Cerebellar cortex (tissue), 1 donor: ENCODE measurements at places on chromosomes 13 and 19.

GRCh38 chr13:90898811-90899210, 448.7 kb upstream of the MIR17HG start:
- no peak for DNase-seq

DNA sequence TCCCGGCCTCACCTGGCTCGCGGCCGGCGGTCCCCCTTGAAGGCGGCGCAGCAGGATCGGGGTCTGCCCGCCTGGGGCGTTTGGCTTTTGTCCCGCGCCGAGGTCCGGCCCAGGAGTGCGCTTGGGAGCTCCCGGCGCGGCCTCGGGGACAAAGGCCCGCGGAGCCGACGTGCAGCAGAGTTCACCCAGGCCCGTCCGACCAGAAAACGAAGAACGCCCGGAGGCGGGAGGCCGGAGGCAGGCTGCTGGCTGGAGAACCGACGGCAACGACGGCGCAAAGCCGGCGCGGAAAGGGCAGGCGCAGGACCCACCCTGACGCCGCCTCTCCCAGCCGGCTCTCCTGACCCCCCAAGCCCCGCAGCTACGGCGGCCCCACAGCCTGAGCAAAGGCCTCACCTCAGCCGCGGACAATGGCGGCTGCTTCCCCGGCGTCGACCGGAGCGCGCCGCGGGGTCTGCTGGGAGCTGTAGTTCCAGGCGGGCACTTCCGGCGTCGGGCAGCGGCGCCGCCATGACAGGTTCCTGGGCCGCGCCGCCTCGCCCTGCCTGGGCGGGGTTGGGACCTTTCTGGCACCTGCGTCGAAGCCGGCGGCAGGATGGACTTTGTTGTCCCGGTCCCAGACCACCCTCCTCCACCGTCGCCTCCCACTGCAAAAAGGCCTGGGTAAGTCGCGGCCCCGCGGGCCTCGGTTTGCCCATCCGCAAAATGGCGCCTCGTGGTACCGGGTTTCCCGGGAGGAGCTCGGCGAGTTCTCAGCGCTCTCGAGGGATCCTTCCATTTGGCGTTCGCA, at the start of gene ZNF606:
Gene ZNF606, minus strand, starts transcription at position 437 of the 790 bp plus-strand sequence. CDS start 1,501 bp downstream, outside the sequence.
- DNase-seq = peak; percentile 83

GRCh38 chr19:16067205-16067938, 8.9 kb upstream of the TPM4 start:
- DNase-seq = peak; percentile 80

GRCh38 chr13:23381866-23382265, 51.6 kb downstream of the SACS start:
- DNase-seq = peak; percentile 63

- no peak for DNase-seq
Measured at GRCh38 chr19:47542030-47542475, 27.2 kb upstream of the NAPA start.

- no peak for DNase-seq
Measured at GRCh38 chr13:75021151-75021550, 460.8 kb downstream of the TBC1D4 start.

DNA sequence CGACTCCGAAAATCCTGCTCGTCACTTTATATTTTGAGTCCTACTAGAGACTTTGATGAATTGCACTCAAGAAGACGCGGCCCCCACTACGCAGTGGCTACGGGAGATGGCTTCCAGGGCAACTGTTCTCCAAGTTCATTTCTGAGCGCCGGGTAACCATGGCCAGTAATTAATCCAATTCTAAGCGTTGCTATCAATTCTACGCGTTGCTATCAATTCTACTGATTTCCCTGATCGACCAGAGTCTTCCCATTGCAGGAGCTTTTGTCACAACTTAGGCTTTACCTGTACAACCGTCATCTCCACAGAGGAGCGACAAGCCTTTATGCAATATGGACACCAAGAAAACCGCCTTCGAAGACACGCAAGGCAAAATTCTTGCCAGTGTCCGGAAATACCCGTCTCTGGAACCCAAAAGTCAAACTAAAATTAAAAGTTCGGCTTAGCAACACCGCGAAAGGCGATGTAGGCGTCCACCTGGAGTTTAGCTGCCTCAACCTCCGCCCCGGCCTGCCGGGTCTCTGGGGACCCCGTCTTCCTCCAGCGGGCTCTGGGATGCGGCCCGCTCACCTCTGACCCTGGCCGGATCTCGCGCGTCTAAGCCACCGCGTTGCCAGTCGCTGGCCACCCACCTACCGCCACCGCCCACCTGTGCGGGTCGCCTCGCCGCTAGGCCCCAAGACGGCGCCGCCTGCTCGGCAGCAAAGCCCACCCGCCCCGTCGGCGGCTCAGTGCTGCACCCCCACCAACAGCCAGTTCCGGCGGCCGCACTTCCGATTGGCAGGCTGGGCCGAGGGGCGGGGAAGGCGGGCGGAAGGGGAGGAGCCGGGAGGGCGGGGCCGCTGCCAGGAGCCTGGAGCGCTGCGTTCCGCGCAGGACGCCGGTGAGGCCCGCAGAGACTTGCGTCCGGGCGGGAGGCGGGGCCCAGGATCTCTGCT, at the start of gene SUPT20H:
Gene SUPT20H, minus strand, starts transcription at position 779 of the 938 bp plus-strand sequence. CDS start 8,198 bp downstream, outside the sequence.
- peak; percentile 91 for DNase-seq

GRCh38 chr19:48795685-48796070, 15.2 kb downstream of the BCAT2 start:
- DNase-seq = no peak

- no peak for DNase-seq
Measured at GRCh38 chr13:48831248-48831647, 144.5 kb upstream of the FNDC3A start.

GRCh38 chr13:45621950-45622349, 6.4 kb upstream of the ERICH6B start:
- DNase-seq = no peak

GRCh38 chr13:37198629-37199028, 93.2 kb upstream of the CSNK1A1L start:
- DNase-seq = no peak

DNA sequence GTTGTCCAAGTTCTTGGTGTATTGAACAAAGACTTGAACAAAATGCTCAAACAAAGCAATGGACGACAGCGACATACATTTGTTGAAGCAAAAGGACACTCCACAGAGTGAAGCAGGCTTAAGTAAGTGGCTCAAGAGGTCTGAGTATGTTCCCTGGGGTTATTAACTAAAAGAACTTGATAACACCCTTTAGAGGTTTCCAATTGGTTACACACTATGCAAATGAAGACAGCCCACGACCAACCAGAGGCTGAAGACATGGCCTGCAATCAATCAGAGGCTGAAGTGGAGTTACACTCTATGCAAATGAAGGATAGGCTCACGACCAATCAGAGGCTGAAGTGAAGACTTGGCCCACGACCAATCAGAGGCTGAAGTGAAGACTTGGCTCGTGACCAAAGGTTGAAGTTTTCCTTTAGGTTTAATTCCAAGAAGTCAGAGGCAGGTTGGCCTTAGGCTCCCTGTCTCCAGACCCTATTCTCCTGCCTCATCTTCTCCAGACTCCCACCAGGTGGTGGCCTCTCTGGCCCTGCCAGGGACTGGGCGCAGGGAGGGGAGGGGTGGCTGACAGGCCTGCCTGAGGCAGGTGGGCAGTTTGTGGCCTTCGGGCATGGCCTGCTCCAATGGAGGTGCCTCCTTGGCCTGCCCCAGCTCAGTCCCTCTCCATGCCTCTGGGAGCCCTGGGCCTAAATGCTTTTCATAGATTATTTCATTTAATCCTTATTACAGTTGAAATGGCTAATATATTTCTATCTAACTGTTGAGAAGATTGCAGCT, 38.1 kb downstream of the CCDC169 start:
- DNase-seq = no peak

- no peak for DNase-seq
Measured at GRCh38 chr13:66950666-66951065, 279.5 kb downstream of the PCDH9 start.

GRCh38 chr13:106372199-106373155, 163.0 kb downstream of the EFNB2 start:
- DNase-seq = no peak

DNA sequence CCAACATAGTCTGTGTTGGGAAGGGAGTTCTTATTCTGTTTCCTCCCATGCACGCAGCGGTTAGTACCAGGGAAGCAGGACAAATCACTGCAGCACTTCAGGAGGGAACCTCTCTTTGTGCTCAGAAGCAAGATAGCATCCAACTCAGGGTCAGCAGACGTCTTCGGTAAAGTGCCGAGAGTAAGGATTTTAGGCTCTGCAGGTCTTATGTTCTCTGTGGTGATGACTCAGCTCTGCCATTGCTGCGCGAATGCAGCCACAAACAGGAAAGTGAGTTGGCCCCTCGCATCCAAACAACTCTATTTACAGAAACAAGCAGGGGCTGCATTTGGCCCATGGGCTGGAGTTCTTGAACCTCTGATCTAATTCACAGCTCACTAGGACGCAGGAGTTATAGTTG, 122.1 kb upstream of the SPATA13 start:
- DNase-seq = no peak

DNA sequence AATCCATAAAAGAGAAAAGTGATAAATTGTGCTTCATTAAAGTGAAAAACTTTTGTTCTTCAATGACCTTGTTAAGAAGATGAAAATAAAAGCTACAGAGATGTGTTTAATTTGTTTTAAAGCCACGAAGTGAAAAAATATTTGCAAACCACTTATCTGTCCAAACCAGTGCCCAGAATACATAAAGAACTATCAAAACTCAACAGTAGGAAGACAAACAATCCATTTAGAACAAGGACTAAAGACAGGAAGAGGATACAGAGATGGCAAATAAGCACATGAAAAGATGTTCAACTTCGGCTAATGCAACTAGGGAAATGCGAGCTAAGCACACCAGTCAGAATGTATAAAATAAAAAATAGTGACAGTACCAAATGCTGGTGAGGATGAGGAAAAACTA, 15.0 kb downstream of the GJB6 start:
- DNase-seq = no peak

GRCh38 chr13:21336609-21337349, 122.3 kb downstream of the ZDHHC20 start:
- no peak for DNase-seq

DNA sequence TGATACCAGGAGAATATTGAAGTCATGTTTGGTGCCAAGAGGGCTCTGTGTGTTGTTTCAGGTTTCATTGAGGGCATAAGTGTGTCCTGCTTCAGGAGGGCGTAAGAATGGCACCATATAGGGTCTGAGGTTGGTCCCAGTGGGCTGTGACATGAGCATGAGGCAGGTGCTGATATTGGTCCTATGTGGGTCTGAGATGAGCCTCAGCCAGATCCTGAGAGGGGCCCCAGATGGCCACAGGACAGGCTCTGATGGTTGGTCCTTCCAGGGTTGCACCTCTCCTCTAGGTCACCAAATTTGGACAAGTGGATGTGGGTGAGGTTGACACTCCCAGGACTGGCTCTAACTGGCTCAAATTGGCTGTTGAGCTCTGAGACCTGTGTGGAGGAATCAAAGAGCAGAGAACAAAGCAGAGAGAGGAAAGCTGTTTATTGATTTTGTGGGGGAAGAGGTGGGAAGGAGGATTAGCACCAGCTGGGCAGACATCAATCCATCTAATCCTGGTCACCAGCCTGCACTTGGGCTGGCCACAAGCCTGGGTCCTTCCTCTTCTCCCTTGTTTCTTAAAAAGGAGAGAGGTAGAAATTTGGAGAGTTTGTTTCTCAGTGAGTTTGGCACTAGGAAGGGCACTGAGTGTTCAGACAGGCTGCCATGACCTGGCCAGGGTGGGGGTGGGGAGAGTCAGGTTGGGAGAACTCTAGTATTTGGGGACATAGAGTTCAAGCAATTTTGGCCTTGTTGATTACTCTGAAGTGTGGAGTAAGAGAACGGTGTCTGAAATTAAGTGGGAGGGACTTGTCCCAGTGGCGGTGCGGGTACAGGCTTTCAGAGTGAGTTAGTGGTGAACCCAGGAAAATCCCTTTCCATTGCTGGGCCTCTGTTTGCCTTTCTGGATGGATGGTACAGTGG, 38.7 kb downstream of the CYP2B6 start:
- no peak for DNase-seq

GRCh38 chr19:21134934-21135366, 6.9 kb upstream of the ZNF431 start:
- no peak for DNase-seq
